Body of pancreas (tissue), 4 donors: ENCODE measurements at places on chromosomes 2 and 18. TPM values are rescaled to one million over a fixed set of nuclear protein-coding genes. Genes with fewer than 3 reads are reported as not detected.

Gene FBXO41
- 4.3 TPM for total RNA-seq

Gene CYS1
- 36.6 TPM for total RNA-seq

Gene ALLC
- total RNA-seq = not detected

Gene UBR3
- total RNA-seq = 30.1 TPM

Gene ALPG
- not detected for total RNA-seq

Gene ZNF804A
- not detected for total RNA-seq

Gene HOXD11
- total RNA-seq = not detected

Gene FAM161A
- total RNA-seq = 3.0 TPM

Gene MARCO
- total RNA-seq = not detected

Gene SCN7A
- total RNA-seq = 7.8 TPM

Gene COA5
- 39.2 TPM for total RNA-seq

DNA sequence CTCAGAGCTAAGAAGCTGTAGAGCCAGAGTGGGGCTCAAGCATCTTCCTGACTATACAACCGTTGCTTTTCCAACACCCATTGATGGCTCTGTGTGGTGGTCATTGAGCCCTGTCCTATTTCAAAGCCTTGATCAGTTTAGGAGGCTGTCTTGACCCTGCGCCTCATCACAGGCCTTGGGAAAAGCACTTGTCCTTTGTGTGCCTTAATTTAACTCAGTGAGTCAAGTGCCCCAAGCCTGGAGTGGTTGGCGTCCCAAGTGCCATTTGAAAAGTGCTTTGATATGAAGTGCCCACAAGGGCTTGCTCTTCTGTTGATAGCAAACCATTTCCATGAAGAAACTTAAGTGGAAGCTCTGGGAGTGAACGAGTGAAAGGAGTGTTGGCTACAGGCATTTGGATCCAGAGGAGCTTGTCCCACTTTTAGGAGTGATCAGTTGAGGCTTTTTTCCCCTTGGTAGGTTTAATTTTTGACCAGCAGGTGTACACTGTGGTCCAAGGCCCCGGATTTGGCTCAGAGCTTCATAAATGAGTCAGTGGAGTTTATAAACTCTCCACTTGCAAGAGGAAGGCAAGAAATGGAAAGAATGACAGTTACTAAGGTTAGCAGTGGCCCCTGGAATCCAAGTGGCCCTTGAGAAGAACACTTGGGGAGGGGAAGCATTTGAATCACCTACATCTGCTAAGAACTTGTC is 50.3 kb downstream of the ACTR2 start:
- no peak for DNase-seq

GRCh38 chr2:48205137-48205798 is 299.0 kb upstream of the FBXO11 start:
- DNase-seq = no peak

- no peak for DNase-seq
Measured at GRCh38 chr2:121869873-121870272, 114.4 kb downstream of the TSN start.

DNA sequence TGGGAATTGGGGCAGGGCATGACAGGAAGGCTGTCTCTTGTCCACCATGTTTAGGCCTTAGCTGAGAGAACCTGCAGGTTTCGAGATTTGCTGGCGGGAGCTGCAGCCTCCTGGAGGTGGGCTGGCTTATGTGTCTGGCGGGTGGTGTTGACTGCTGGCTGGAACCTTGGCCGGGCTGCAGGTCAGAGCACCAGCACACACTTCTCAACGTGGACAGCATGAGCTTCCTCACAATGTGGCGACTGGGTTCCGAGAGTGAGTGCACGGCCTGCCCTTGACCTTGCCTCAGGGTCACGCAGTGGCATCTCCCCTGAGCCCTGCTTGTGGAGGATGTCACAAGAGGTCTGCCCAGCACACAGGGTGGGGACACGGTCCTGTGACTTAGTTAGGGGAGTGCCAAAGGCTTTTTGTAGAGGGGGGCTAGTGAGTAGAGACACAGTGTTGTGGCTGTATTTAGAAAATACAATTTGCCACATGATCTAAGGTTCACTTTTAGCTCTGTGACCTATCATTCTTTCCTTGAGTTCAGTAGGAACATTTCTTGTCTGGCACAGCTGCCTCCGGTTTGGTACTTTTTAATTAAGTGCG is 134.8 kb downstream of the SEPTIN10 start:
- no peak for DNase-seq

GRCh38 chr2:6832596-6833299 is 33.0 kb downstream of the CMPK2 start:
- DNase-seq = no peak

GRCh38 chr2:26740890-26741302 is 23.2 kb upstream of the SLC35F6 start:
- no peak for DNase-seq

DNA sequence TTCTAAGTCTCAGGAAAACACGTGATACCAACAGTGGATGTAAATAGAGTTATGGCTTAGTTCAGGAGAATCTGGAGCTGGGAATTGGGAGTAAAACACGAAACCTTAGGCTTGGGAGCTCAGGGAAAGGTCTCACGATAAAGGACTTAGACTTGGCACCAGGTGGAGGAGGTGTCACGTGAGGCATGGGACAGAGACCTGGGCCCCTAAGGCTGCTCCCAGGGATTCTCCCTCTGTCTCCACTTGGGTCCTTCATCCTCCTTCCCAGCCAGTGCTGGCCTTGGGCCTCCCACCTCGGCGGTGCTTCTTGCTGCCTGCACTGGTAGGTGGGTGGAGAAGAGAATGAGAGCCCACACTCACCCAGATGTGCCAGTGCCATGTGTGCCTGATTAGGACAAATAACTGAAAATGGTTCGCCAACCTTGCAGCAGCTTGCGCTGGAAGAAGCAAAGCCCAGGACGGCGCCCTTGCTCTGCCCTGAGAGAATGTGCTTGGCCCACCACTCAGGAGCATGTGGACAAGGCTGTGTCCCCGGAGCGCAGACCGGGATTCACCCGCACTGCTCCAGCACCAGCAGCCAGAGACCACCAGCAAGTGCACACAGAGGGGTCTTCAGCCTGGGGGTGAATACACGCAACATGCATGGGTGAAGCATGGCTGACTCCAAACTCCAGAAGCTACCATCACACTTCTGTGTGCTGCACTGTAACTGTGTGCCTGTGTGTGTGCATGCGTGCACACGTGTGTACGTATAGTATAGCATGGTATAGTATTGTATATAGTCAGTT is 48.1 kb downstream of the PSMG2 start:
- DNase-seq = no peak

GRCh38 chr2:160918258-160918657 is 242.0 kb upstream of the TANK start:
- DNase-seq = no peak

DNA sequence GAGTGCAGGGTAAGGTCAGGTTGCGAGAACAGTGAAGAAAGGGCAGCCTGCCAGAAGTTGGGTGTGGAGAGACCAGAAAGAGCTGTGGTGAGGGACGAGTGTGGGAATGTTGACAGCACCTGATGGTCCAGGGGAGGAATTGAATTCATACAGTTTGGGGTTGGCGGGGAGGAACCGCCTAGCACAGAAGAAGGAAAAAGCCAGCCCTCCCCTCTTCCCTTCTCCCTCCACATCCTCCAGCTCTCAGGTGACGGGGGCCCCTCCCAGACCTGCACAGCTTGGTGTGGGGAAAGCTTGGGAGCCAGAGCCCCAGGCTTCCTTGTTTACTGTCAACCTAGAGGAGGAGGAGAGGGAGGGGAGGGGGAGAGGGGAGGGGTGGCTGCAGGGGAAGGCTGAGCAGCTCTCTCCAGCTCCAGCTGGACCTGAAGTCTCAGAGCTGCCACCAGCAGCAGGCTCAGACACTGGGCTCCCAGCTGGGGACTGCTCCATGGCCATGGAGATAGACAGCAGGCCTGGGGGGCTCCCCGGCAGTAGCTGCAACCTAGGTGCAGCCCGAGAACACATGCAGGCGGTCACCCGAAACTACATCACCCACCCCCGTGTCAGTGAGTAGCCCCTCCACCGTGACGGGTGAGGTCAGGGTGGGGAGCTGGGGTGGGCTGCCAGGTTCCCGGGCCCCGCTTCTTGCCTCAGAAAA is at the start of gene ATP6V1B1:
Gene ATP6V1B1 (plus strand): TSS at position 433 of the 697 bp plus-strand sequence. CDS start 55 bp downstream, at position 488.
- DNase-seq = no peak

DNA sequence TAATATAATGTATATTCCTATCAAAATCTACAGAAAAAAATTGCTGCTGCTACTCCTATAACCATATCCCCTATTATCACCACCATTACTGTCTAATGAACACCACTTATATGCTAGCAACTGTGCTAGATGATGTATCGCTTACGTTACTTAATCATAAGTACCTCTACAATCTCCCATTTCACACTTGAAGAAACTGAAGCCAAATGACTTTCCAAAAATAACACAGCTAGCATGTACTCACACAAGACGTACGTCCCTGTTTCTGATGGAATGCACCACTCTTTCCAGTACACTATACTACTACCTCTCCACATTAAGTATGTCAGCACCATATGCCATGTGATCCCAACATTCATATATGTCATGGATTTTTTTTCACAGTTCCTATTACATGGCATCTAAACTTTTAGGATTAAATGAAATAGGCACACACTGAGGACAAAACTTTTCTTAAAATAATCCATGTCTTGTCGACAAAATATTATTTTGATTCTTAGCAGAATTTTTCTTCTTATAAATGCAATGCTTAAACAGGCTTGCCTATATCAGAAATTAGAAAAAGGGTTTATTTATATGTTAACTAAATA is 112.8 kb downstream of the NBAS start:
- no peak for DNase-seq

DNA sequence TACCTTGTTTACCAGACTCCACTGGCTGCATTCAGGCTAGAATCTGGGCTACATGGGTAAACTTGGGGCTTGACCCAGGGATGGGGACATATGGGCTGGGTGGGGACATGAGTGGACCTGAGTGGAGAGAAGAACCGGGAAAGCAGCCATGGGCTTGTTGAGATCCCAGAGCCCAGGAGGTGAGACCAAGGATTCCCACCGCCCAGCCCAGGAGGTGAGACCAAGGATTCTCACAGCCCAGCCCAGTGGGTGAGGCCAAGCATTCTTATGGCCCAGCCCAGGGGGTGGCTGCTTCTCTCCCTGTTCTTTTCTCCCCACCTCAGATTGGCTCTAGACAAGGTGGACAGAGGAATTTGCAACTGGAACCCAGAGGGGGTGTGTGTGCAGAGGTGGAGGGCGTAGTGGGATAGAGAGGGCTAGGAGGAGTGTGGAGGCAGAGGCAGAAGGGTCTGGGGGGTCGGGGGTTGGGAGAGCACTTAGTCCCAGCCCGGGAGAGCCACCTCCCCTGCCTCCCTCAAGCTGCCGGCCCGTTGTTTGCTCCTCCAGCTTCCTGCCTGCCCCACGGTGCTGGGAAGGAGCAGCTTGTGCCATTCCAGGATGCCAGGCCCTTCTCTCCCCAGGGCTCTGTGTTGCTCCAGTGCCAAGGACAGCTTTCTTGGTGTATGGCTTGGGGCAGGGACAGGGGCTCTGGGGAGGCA is 25.6 kb downstream of the GLI2 start:
- no peak for DNase-seq

- no peak for DNase-seq
Measured at GRCh38 chr2:15363734-15364133, 197.4 kb downstream of the NBAS start.

DNA sequence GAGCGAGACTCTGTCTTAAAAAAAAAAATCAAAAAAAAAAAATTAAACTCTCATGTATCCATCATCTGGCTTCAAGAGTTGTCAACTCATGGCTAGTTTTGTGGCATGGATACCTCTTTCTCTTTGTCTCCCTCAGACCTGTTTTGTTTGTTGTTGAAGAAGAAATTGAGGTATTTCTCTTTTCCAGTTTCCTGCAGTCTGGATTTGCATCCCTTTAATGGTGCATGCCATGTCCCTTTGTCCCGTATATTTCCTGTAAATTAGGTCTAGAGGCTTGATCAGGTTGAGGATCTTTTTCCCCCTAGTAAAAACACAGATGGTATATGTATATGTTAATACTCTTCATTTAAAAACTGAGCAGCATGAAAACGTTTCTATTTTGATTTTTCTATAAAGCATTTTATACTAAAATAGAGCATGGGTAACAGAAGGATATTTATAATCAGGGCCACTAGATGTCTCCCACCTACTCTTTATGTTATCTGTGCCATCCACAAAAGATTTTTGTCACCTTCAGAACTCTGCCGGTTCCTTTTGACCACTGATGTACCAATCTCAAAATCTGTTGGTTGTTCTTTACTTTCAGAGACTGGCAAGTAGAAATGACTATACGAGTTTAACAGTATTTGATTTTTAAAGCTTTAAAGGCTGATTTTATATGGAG is 80.1 kb downstream of the GALNT1 start:
- no peak for DNase-seq

- DNase-seq = no peak
Measured at GRCh38 chr18:39191931-39192330, 1626.3 kb upstream of the CELF4 start.

- DNase-seq = no peak
Measured at GRCh38 chr2:159150280-159150746, 136.2 kb downstream of the WDSUB1 start.

- no peak for DNase-seq
Measured at GRCh38 chr2:96841701-96842495, 1.9 kb downstream of the ANKRD23 start.

DNA sequence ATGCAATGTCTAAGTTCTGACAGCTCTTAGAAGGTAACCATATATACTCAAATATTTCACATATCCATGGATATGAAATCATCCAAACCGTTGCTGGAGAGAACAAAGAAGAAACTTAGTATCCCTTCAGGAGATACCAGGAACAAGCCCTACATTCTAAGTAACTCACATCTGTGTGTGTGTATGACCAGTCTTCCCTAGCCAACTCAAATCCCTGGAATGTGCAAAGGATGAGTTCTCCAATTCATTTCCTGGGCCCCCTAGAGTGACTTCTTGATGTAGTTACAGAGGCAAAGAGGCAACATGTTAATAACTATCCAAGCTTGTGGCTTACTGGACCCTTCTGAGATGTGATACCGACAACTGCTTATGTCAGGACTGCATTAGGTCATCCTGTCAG is 20.1 kb downstream of the TPGS2 start:
- DNase-seq = no peak

DNA sequence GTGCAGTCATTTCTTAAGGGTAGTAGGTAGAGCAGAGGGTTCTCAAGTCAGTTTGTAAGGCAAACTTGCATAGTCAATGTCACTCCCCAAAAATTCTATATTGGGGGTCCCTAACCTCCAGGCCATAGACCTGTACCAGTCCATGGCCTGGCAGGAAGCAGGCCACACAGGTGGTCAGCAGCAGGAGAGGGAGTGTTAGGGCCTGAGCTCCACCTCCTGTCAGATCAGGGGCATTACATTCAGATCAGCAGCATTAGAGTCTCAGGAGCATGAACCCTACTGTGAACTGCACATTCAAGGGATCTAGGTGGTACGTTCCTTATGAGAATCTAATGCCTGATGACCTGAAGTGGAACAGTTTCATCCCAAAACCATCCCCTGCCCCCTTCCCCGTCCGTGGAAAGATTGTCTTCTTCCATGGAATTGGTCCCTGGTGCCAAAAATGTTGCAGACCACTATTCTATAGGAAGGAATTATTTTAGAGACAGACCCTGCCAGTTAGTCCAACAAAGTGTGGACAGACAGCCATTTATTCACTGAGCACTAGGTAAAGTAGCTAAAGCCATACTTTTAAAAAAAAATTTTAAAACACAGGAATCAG is 6.7 kb downstream of the COA5 start:
- DNase-seq = no peak
